Astrocyte of the hippocampus (primary cell): ENCODE measurements at places on chromosomes 5 and 9.

- no peak for DNase-seq
Measured at GRCh38 chr9:136531904-136532798, 13.7 kb downstream of the NOTCH1 start.

DNA sequence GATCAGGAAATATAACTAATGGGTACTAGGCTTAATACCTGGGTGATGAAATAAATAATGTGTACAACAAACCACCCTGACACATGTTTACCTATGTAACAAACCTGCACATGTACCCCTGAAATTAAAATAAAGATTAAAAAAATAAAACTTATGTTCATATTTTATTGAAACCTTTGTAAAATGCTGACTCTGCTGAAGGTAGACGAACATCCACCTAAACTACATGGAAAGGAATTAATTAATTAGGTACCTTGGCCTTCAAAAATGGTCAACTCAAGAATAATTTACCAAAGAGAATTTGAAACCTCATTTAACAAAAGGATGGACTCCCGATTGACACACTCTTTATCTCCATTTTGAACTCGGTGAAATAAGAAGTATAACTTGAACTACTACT is 152.3 kb upstream of the OR13F1 start:
- DNase-seq, result no peak

GRCh38 chr5:126658561-126658960 is 57.8 kb downstream of the PHAX start:
- DNase-seq, result no peak

DNA sequence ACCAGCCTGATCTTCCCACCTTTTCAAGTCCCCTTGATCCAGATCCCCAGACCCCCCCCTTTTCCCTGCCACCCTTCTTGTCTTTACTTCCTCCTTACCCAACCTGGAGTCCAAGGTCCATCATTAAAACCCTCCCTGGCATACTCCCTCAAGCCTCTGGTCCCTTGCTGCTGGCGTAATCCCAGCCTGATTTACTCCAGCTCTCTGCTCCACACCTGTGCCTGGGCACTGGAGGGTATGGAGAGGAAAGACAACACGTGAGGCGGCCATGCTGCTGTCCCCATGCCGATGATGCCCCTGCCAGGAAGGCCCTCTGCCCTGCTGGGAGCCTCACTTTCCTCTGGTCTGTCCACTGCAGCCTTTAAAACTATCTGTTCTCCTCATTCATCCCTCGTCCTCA is 5.1 kb downstream of the B4GALT7 start:
- no peak for DNase-seq

GRCh38 chr5:83353774-83354173 is 117.8 kb upstream of the VCAN start:
- no peak for DNase-seq
